ENCODE measurements at places on chromosomes 12 and 14.

DNA sequence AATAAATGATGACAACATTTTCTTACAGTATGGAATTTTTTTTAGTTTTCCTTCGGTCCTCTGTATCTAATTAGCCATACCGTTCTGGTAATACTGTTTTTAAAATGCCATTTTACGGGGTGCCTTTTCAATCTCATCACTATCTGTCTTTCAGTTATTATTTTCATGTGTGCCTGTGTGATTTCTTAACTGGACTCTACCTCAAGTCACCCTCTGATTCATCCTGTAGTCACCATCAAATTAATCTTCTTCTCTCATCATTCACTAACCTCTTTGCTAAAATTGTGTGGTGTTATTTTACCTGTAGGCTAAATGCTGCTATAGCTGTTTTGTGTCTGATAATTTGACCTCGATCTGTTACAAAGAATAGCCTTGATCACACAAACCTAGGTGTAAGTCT is 16.0 kb upstream of the CCT2 start:
- peak; percentile 64 for DNase-seq

- peak; percentile 54 for DNase-seq
Observed at GRCh38 chr12:10771132-10771733, 31.2 kb downstream of the TAS2R7 start.

- no peak for DNase-seq
Observed at GRCh38 chr14:52248057-52248456, 19.4 kb upstream of the PTGDR start.

- peak; percentile 98 for DNase-seq
Observed at GRCh38 chr12:115354007-115354890, 670.3 kb upstream of the TBX3 start.

DNA sequence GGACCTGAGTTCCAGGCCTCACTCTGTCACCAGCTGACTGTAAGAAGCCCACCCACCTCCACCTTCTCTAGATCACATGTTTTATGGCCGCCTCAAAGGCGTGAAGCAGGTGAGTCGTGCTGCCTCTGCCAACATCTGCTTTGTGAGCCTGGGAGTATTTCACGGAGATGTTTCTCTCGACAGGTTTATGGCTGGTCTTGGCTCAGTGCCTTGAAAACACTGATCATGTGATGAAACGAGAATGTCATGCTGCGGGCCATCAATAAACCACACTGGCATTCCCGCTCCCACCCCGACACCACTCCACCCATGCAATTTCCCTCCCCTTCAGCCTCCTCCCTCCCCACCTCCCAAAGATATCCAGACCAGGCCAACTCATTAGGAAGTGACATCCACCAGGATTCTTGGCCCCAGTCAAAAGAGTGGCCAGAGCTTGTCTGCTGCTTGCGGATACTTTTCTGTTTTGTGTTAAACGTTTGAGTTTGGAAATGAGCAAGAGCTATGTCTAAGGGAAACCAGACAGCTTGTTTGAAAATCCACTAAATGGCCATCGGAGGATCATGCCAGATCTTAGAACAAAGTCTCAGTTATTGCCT is 53.8 kb upstream of the NTF3 start:
- DNase-seq = peak; percentile 42

DNA sequence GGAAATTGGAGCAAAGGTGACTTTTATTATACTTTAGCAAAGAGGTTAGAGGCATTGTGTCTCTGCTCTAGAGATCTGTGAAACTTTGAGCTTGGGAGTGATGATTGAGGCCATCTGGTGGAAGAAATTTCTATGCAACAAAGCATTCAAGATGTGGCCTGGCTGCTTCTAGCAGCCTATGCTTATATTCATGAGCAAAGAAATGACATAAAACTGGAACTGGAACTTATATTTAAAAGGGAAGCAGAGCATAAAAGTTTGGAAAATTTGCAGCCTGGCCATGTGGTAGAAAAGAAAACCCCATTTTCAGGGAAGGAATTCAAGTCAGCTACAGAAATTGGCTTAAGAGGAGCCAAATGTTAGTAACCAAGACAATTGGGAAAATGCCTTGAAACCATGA is 70.4 kb downstream of the SDR9C7 start:
- DNase-seq = no peak

GRCh38 chr12:68587448-68587873 is 23.2 kb upstream of the RAP1B start:
- DNase-seq = peak; percentile 26

DNA sequence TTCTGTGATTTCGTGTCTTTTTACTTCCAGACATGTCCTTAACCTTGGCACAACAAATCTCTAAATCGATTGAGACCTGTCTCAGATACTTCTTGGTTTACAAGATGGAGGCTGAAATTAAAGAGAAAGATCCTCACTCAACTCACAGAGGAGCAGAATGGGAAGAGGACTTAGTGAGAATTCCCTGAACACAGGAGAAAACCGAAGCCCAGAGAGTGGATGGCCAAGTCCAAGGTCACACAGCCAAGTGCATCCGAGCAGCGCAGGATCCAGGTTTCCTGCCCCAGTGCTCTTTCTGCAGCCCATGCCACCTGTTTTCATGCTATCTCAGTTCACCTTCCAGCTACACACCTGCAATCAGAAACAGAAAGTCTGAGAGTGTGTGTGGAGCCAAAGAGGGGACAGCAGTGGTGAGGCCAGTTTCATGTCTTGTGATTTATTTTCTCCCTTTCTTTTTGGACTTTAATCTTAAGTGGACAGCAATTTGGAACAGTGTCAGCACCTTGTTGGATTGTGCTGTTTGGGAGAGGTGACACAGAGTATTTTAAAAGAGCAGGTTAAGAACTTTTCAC is 22.9 kb upstream of the TCL1B start:
- DNase-seq = no peak

- no peak for DNase-seq
Observed at GRCh38 chr12:59936534-59936933, 340.7 kb downstream of the SLC16A7 start.

GRCh38 chr12:77946541-77947061 is 115.9 kb downstream of the NAV3 start:
- DNase-seq = peak; percentile 80

- no peak for DNase-seq
Observed at GRCh38 chr14:95831468-95831867, 45.2 kb upstream of the TUNAR start.

GRCh38 chr14:76201162-76201561 is 49.4 kb downstream of the GPATCH2L start:
- peak; percentile 74 for DNase-seq

DNA sequence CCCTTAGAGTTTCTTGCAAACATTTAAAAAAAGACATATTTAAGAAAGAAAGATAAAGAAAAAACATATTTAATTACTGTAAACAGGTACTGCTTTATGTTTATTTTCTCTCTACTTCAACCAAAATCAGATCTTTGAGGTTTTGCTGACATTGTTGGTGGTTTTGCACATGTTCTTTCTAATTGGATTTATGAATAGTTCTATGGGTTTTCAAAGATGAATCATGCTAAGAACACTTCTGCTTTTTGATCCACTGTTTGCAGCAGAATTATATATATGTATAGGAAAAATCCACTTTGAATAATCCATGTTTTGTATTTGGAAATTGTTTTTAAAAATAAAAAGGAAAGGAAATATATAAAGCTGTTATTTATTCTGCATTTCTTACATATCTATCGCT is 78.4 kb downstream of the FRMD6 start:
- peak; percentile 20 for DNase-seq

- peak; percentile 84 for DNase-seq
Observed at GRCh38 chr14:68391311-68392014, 401.4 kb downstream of the ZFP36L1 start.

GRCh38 chr14:100104523-100105300 is 39.5 kb downstream of the EVL start:
- DNase-seq = peak; percentile 94

GRCh38 chr12:53754633-53755264 is 3.0 kb upstream of the CISTR start:
- DNase-seq = peak; percentile 48

DNA sequence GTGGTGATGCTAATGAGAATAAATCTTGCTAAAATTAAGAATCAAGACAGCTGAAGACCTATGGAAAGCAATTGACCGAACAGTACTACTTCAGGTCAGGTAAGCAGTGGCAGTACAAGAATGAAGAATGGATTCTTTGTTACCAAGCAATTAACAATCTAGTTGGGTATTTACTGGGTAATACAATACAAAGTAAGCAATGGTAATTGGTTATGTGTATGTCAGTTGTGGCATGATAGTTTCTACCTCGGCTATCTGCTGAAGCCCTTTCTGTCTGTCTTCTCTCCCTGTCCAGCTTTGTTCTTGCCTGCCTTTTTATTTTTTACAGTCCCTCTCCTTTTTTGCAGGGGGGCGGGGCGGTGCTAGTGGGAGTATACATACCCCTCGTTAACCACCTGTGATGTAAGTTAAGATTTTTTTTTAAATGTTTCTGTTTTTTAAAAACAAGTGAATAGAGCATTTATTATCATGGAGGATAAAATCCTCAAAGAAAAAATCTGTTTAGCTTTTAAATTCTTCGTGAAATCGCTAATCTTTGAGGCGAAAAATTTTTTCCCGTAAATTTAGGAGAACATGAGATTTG is 75.9 kb downstream of the RCOR1 start:
- no peak for DNase-seq

- DNase-seq = peak; percentile 61
Observed at GRCh38 chr12:122203301-122204166, at the start of gene B3GNT4. Gene B3GNT4, plus strand, starts transcription at chr12:122203709. Its CDS starts 910 bp downstream, at chr12:122204619.

- DNase-seq = no peak
Observed at GRCh38 chr12:130154276-130155070, 7.8 kb upstream of the FZD10 start.

DNA sequence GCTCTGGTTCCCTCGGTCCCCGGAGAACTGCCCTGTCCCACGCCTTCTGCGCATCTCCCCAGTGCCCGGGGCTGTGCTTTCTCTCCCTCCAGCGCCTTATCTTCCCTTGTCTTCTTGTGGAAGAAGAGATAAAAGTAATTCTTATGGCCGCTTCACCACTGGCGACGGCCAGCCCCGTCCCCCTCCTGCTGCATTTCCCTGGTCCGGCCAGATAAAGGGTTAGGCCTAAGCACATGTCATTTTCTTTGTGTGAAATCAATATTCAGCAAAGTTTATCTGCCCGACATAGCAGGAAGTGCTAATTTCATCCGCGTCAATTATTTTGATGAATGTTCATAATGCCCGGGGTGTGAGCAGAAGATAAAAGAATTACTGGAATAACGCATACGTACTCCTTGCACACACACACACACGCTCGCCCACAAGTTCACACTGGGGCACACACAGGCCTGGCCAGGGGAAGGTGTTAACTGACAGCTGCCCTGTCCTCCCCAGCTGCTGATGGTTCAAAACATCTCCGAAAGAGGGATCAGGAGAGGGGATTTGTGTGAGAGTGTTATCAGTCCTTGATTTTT is 177.7 kb upstream of the LHX5 start:
- no peak for DNase-seq

GRCh38 chr12:28866715-28867503 is 282.2 kb upstream of the FAR2 start:
- no peak for DNase-seq

DNA sequence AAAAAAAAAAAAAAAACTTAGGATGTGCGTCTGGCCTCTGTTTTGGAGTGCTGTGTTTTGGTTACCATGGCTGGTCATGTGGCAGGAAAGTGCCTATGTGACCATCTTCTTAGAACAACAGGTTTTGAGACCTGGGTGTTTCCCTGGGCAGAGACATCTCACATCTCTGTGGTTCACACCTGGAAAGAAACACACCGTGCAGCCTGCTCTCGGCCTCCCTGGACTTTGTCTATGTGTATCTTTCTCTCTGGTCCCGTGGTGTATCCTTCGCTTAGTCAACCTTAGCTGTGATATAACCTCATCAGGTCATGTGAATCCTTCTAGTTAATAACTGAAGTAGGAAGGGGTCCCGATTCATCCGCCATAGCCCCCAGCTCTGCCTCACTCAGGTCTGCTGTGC is 22.6 kb downstream of the ACADS start:
- DNase-seq = no peak

DNA sequence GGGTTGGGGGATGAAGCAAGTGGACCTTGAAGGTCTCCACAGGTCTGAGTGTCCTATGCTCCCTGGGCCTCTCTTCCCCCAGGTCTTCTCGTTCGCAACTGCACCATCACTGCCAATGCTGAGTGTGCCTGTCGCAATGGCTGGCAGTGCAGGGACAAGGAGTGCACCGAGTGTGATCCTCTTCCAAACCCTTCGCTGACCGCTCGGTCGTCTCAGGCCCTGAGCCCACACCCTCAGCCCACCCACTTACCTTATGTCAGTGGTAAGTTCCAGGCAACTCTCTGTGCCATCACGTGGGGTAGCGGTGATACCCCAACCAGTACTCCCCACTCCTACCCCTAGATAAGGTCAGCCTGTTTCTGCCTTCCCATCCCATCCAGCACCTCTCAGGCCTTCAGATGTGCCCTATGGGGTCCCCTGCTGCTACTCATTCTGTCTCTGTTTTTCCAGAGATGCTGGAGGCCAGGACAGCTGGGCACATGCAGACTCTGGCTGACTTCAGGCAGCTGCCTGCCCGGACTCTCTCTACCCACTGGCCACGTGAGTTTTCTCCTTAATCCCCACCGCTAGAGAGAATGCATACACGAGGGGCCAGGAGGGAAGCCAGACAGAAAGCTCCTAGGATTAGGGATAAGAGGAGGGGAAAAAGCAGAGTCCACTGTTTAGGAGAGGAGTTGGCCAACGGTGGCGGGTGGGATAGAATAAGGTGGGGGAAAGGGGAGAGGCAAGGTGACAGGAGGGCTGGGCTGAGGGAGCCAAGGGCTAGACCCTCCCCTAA is 1.6 kb upstream of the TAPBPL start:
- no peak for DNase-seq

Data from EH (cell line).